Naive thymus-derived CD4-positive, alpha-beta T cell (primary cell): ENCODE measurements at places on chromosomes 2 and 18.

DNA sequence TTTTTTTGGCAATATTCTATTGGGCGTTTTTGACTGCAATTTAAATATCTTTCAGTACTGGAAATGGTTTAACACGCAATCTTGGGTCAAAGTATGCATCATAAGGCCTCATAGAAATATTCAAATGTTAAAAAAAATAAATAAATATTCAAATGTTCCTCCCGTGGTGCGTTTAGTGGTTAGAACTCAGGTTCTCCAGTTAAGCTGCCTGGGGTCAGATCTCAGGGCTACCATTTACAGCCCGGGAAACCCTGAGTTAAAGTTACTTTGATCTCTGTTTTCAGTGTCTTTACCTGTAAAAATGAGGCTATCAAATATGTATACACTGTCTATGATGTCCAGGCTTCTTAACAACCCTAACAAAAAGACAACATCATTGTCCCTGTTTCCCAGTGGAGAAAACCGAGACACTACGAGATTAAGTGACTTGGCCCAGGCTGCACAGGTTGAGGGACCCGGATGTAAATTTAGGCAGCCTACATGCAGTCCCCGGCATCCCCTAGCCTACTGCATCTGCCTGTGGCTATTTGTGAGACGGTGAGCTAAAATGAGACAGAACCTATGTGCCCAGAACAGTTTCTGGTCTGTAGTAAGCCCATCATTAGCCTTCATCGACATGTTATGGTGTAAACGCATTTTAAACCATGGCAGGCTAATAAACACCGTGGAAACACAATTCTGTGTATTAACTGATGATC lies 1.7 kb downstream of the FHL2 start:
- DNase-seq, result no peak

DNA sequence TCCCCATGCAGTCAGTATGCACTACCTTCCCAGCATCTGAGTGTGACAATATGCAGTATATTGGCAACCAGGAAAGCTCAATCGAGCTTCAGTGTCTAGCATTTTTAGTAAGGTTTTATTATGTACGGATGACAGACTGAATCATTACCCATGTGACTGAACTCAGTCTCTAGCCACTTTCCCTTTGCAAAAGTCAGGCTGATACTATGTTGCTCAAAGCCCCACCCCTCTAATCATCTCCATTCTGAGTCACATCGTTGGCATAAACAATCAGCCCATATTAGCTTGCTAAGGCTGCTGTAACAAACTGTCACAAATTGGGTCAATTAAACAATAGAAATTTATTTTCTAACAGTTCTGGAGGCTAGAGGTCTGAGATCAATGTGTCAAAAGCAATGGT lies 25.8 kb upstream of the SRD5A2 start:
- DNase-seq, result no peak

- DNase-seq, result no peak
Measured at GRCh38 chr2:161147856-161148255, 12.4 kb upstream of the TANK start.

DNA sequence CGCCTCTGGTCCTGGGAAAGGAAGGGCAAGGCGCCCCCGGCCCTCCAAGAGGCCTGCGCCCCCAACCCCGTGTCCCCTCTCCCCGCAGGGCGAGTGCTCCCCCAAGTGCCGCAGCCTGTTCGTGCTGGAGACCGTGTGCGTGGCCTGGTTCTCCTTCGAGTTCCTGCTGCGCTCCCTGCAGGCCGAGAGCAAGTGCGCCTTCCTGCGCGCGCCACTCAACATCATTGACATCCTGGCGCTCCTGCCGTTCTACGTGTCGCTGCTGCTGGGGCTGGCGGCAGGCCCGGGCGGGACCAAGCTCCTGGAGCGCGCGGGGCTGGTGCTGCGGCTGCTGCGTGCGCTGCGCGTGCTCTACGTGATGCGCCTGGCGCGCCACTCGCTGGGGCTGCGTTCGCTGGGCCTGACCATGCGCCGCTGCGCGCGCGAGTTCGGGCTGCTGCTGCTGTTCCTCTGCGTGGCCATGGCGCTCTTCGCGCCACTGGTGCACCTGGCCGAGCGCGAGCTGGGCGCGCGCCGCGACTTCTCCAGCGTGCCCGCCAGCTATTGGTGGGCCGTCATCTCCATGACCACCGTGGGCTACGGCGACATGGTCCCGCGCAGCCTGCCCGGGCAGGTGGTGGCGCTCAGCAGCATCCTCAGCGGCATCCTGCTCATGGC lies 52.4 kb downstream of the SLC66A2 start:
- no peak for DNase-seq

DNA sequence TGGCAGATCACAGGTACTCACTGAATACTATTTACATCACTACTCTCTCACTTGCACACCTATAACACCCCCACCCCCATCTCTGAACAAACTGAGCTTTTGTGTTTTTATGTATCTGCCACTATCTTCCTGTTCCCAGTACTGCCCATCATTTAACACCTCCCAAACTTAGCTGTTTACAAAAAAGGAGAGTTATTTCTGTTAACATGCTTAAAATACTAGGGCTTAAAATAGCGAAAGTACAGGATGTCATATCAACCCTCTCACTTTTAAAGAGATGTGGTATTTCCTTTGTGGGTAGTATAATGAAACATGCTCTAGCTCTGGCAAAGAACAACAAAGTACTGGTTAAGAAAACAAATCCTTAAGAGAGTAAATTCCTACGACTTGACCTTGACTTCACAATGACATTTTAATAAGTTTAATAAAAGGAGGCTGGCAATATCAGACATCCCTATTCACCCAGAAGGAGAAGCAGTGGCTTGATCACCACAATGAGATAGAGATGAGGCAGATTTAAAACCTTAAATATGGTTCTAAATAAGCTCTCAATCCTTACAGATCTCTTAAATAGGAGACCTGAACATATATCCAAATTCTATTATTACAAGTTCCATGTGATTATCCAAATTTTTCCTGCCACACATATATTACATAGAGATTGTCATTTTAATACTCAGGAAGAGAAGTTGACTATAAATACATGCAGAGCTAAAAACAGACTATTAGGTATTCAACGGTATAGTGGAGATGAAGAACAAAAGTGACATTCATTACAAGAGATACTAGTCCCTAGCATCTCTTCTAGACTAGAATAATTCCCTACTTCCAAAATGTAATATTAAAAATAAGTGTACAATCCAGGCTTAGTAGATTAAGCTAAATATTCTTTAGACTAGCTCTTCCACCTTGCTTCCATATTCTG lies 36.9 kb downstream of the TRAK2 start:
- DNase-seq, result peak; percentile 17
